ENCODE measurements at places on chromosomes 16 and 17. TPM values are rescaled to one million over a fixed set of nuclear protein-coding genes. Genes with fewer than 3 reads are reported as not detected.

DNA sequence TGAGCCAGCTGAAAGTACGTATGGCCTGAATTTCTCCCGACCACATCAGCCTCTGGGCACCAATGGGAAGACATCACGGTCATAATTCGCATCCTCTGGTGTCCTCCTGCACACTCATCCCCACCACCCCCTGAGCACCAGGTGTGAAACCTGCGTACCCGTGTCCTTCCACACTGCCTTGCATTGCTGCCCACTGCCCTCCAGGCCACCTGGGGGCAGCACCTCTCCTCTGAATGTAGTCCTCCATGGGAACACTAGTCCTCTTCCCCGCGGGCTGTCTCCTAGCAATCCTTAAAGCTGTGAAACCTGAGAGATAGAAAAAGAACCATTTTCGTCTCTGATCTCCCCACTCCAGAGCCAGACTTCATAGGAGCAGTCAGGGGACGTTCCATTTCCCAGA is 125.5 kb downstream of the ZNF18 start:
- no peaks in the 10 kb centered on the region for H3K27me3 ChIP-seq
- no peaks in the 10 kb centered on the region for H3K36me3 ChIP-seq
- no peak overlapping the region for H3K4me3 ChIP-seq
- no peak overlapping the region for H3K27ac ChIP-seq
- DNase-seq: no peak

GRCh38 chr17:65181237-65182061 is 44.3 kb downstream of the RGS9 start:
- DNase-seq: no peak
- no peaks in the 10 kb centered on the region for H3K36me3 ChIP-seq
- no peak overlapping the region for H3K4me3 ChIP-seq
- no peaks in the 10 kb centered on the region for H3K4me1 ChIP-seq
- peaks cover 7% of the 10 kb centered on the region for H3K27me3 ChIP-seq

GRCh38 chr16:10552281-10552680 is 28.1 kb downstream of the EMP2 start:
- H3K4me3 ChIP-seq: no peak overlapping the region
- no peaks in the 10 kb centered on the region for H3K4me1 ChIP-seq
- H3K36me3 ChIP-seq: peaks cover 11% of the 10 kb centered on the region

The NAGS gene
- 1.2 TPM for total RNA-seq

DNA sequence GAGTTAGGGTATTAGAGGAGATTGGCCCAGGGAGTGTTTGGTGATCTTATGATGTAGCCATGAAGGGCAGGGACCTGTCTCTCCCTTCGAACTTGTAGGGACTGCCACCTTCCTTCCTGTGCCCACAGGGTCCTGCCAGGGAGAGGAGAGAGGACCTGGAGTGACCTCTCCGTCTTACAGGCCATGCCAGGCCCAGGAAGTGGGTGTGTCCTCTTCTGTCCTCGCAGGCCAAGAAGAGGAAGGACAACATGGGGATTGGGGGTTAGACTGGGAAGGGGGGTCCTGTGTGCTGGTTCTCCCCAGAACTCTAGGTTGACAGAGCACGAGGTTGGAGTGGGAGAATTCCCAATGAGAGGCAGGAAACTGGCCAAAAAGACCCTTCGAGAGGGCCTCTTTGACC is 43.4 kb upstream of the TAC4 start:
- no peaks in the 10 kb centered on the region for H3K36me3 ChIP-seq
- no peak overlapping the region for H3K4me3 ChIP-seq
- peaks cover 53% of the 10 kb centered on the region for H3K4me1 ChIP-seq
- DNase-seq: no peak
- peaks cover 22% of the 10 kb centered on the region for H3K27me3 ChIP-seq
- H3K27ac ChIP-seq: no peak overlapping the region

The KCNH4 gene
- total RNA-seq: not detected

DNA sequence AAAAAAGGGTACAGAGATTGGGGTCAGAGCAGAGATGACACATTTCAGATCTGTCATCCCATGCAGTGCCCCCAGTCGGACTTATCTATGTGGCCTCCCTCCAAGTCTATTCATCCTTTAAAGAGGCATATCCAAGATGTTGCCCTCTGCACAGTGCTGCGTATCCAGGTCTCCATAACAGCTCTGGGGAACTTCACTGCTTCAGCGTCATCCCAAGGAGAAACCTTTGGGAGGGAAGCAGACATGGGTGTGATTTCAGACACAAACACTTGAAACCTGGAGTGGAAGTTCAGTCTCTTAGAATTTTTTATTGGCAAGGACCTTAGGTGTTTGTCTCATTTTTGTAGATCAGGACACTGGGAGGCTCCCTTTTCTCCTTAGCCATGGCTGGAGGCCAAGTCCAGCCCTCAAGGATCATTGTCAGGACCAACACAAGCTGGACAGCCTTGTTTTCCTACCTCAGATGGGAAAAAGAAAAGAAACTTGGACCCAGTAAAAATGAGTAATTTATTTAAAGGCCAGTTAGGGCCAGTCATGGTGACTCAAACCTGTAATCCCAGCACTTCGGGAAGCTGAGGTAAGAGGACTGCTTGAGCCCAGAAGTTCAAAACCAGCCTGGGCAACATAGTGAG is 23.9 kb upstream of the NLK start:
- no peak overlapping the region for H3K4me3 ChIP-seq
- no peaks in the 10 kb centered on the region for H3K27me3 ChIP-seq
- H3K4me1 ChIP-seq: no peaks in the 10 kb centered on the region
- no peak overlapping the region for H3K27ac ChIP-seq

GRCh38 chr16:47872225-47872624 is 283.6 kb downstream of the ABCC12 start:
- no peaks in the 10 kb centered on the region for H3K27me3 ChIP-seq
- H3K4me3 ChIP-seq: no peak overlapping the region
- no peak overlapping the region for H3K27ac ChIP-seq
- H3K36me3 ChIP-seq: no peaks in the 10 kb centered on the region

The MYL11 gene
- not detected for total RNA-seq

- H3K27me3 ChIP-seq: no peaks in the 10 kb centered on the region
- no peak overlapping the region for H3K27ac ChIP-seq
- H3K4me3 ChIP-seq: no peak overlapping the region
- no peaks in the 10 kb centered on the region for H3K36me3 ChIP-seq
- DNase-seq: no peak
These were observed 12.2 kb downstream of the CMC2 start for GRCh38 chr16:80994451-80994850.

The ANKRD40CL gene
- total RNA-seq: not detected

DNA sequence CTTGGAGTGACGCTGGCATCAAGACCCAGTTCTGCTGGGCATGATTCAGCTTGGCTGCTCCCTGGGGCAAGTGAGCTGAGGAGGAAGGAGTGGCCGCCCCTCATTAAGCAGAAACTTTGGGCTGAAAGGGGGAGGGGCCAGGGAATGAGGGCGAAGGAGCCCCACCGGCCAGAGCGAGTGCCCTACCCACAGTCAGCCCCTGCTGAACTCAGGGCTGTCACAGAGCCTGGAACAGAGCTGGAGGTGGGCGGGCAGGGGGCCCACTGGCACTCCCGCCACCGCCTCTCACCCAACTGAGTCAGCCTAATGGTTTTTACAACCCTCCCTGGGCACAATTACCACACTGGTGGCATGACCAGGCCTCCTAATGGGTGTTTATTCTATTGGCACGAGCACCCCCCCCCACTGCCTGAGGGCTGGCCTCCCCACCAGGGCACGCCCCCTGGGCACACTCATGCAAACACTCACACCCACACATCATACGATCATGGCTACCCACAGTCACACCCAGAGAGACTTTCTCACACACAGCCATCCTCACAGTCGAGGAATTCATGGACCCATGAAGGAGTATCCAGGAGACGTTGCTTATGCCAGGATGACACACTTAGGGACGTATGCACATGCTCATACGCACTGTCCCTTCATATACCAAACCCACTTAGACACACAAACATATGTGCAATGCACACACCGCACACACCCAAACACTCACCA is 19.2 kb downstream of the UNC119 start:
- no peak overlapping the region for H3K4me3 ChIP-seq
- no peak for DNase-seq
- peak overlapping the region; percentile 58 for H3K27ac ChIP-seq
- H3K36me3 ChIP-seq: no peaks in the 10 kb centered on the region
- peaks cover 44% of the 10 kb centered on the region for H3K4me1 ChIP-seq

- no peaks in the 10 kb centered on the region for H3K36me3 ChIP-seq
- H3K27ac ChIP-seq: no peak overlapping the region
- no peak overlapping the region for H3K4me3 ChIP-seq
- no peaks in the 10 kb centered on the region for H3K4me1 ChIP-seq
These were observed 436.8 kb downstream of the KCNJ2 start for GRCh38 chr17:70606086-70606485.

GRCh38 chr17:10624969-10625368 is 32.1 kb downstream of the MYH3 start:
- no peak overlapping the region for H3K27ac ChIP-seq
- peaks cover 7% of the 10 kb centered on the region for H3K4me1 ChIP-seq
- no peaks in the 10 kb centered on the region for H3K27me3 ChIP-seq
- H3K4me3 ChIP-seq: no peak overlapping the region

- peaks cover 7% of the 10 kb centered on the region for H3K36me3 ChIP-seq
- no peaks in the 10 kb centered on the region for H3K27me3 ChIP-seq
These were observed 13.4 kb downstream of the FBF1 start for GRCh38 chr17:75927286-75927922.

The SP6 gene
- 15.5 TPM for total RNA-seq

The TBC1D28 gene
- total RNA-seq: not detected

The MSL1 gene
- total RNA-seq: 166 TPM

DNA sequence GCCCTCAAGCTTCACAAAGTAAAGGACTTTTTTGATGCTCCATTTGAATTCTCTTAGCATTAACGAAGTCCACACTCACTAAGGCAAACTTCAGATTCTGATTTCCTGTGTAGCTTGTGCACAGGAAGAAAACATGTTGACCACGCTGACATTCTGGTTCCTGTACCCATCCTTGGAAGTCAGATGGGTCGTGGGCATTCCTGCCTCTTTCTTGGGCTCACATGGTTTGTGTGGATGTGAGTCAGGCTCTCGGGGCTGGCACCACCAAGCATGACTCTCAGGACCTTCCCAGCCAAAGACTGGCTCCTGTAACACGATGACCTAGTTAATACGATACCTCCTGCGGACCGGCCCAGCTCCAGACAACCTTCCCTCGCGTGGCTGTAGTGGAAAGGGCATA is 32.8 kb downstream of the ARSG start:
- no peaks in the 10 kb centered on the region for H3K27me3 ChIP-seq
- H3K4me3 ChIP-seq: no peak overlapping the region
- DNase-seq: no peak
- no peaks in the 10 kb centered on the region for H3K36me3 ChIP-seq

DNA sequence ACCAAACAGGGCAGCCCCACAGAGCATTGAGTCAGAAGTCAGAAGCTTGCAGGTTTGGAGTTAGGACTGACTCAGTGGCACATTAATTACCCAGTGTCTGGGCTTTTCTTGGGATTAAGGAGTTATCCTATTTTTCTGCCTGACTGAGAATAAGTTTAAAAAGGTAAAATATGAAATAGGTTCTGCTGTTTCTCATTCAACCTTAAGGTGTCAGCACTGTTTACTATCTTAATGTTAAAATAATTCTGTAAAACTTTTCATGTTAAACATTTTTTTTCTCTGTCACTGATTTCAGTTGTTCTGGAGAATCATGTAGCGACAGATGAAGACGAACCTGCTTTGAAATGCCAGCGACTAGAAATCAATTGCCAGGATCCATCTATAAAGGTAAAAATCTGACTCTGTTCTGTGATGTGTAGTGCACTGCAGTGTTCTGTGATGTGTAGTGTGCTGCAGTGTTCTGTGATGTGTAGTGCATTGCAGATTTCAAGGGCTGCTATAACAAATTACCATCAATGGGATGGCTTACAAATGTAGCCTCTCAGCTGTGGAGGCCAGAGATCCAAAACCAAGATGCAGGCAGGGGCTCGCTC is 128.0 kb downstream of the LAT start:
- H3K27ac ChIP-seq: no peak overlapping the region
- no peak for DNase-seq
- H3K27me3 ChIP-seq: no peaks in the 10 kb centered on the region
- H3K4me3 ChIP-seq: no peak overlapping the region
- no peaks in the 10 kb centered on the region for H3K36me3 ChIP-seq
- H3K4me1 ChIP-seq: peaks cover 20% of the 10 kb centered on the region

The TOP2A gene
- 45.2 TPM for total RNA-seq

GRCh38 chr16:6918646-6919045 is 414.0 kb upstream of the RBFOX1 start:
- H3K4me1 ChIP-seq: no peaks in the 10 kb centered on the region
- H3K36me3 ChIP-seq: no peaks in the 10 kb centered on the region
- no peak overlapping the region for H3K4me3 ChIP-seq
- DNase-seq: no peak

DNA sequence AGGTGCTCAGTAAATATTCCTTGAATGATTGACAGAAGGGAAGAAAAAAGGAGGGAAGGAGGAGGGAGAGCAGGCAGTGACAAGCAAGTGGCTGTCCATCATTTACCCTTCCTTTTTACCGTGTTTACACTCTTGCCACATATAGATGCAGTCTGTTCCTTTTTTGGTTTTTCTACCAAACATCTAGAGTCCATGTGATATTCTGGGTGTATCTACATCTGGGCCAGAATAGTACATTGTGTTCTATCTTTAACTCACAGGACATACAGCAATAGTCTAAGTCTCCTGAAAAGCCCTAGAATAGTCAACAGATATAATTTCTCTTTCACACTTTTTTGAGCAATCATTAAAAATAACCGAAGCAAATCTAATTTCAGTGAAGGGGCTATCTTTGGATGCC is 33.5 kb downstream of the KCNJ2 start:
- H3K4me3 ChIP-seq: no peak overlapping the region
- H3K36me3 ChIP-seq: no peaks in the 10 kb centered on the region
- no peak overlapping the region for H3K27ac ChIP-seq
- H3K4me1 ChIP-seq: no peaks in the 10 kb centered on the region
- DNase-seq: no peak

The CHTF8 gene
- 76.9 TPM for total RNA-seq

- peak; percentile 86 for DNase-seq
- H3K4me1 ChIP-seq: peaks cover 61% of the 10 kb centered on the region
- no peak overlapping the region for H3K4me3 ChIP-seq
- H3K27me3 ChIP-seq: no peaks in the 10 kb centered on the region
- peaks cover 28% of the 10 kb centered on the region for H3K36me3 ChIP-seq
These were observed 24.5 kb downstream of the UNK start for GRCh38 chr17:75808905-75809621.

DNA sequence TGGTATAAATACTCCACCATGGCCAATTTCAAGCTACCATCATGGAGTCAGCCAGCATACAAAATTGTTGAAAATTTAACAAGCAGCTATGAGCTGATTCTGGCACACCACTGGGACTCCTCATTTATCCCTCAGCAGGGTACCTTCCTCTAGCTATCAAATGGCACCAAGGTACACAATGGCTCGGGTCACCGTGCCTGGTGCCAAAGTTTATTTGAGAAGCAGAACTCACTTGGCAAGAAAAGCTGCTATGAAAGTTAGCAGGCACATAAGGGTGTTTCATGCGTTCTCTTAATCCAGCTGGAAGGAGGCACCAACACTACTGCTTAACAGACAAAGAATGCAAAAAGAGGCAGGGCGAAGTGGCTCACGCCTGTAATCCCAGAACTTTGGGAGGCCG is 51.6 kb downstream of the IKZF3 start:
- peaks cover 15% of the 10 kb centered on the region for H3K27me3 ChIP-seq
- H3K36me3 ChIP-seq: no peaks in the 10 kb centered on the region
- no peaks in the 10 kb centered on the region for H3K4me1 ChIP-seq
- no peak for DNase-seq

GRCh38 chr17:48551214-48551555 is 6.3 kb upstream of the HOXB2 start:
- no peak overlapping the region for H3K4me3 ChIP-seq
- no peak overlapping the region for H3K27ac ChIP-seq
- no peaks in the 10 kb centered on the region for H3K27me3 ChIP-seq
- peaks cover 60% of the 10 kb centered on the region for H3K4me1 ChIP-seq
- peaks cover 16% of the 10 kb centered on the region for H3K36me3 ChIP-seq
